Stimulated activated CD8-positive, alpha-beta memory T cell treated with anti-CD3 and anti-CD28 coated beads, Interleukin-15, amount 100 ng/mL, for 48 hours (primary cell): ENCODE measurements at places on chromosomes 3 and 15.

- DNase-seq: no peak
These were observed 13.0 kb downstream of the CPN2 start for GRCh38 chr3:194337965-194338753.

- no peak for DNase-seq
These were observed 79.8 kb downstream of the SEMA5B start for GRCh38 chr3:122947738-122948137.

DNA sequence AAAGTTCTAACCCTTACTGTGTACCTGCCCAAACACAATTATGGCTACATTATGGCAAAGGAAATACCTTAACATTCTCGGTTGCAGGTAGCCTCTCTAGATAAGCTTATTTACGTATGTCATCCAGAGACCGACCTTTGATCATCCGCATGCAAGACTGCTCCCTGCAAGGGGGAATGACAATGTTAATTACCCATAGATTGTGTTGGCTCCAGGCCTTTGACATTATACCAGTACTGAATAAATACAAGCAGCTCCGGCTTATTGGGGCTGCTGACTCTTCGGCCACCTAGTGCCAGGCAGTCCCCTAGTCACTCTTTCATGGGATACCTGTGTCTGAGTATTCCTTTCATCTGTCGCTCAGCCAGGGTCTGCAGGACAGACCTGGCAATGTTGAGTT lies 223.5 kb downstream of the DTWD1 start:
- no peak for DNase-seq

DNA sequence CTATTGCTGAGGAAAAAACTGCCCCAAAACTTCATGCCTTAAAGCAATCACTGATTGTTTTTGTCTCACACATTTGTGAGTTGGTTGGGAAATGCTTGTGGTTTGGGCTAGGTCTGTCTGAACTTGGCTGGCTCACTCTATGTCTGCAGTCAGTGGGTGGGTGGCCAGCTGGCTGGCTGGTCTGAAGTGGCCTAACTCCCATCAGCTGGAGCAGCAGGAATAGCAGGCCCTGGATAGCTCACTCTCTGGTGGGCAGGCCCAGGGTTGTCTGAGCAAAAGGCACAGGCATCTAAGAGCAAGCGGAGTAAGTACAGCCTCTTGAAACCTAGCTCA lies 37.7 kb upstream of the PRR20G start:
- no peak for DNase-seq

DNA sequence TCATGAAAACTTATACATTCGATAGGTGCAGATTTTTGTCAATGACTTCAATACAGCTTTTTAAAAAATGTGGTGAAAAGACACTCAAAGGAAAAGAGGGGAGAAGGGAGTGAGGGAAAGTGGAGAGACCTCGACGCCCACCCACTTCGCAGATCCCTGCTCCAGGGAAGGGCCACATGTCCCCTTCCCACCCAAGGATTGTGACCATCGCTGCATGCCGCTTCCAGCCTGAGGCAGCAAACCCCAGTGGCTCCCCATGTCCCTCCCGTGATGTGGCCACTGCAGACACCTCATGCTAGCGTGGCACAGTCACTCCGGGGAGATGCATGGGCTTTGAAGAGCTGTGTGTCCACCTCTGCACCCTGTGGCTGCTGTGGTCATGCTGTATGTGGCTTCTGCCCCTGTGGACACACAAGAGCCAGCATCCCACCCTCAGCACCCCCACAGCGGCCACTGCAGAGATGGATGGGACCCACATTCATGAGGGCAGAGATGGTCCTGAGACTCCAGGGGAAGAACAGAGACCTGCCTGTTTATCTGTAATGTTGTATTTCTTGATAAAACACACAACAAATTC lies 230.2 kb downstream of the OCA2 start:
- no peak for DNase-seq

DNA sequence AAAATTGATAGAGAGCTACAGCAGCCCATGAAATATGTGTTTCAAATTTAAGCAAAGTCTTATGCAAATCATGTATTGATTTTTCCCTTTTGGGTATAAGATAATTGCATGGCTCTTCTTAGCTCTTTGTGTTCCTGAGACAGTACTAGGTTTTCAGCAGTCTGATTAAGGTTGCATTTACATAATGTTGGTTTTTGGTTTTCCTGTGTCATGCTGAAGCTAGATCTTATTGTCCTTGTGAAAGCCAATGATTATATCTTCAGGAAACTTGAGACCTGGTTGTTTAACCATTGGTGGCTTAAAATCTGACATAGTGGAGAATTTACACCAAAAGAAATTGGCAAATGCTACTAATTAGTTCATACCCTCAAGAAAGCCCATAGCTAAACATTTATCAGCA lies 392.6 kb downstream of the ZPLD1 start:
- no peak for DNase-seq

GRCh38 chr3:66553441-66554113 lies 52.8 kb upstream of the LRIG1 start:
- no peak for DNase-seq

GRCh38 chr3:147415874-147416273 lies 6.7 kb downstream of the ZIC1 start:
- no peak for DNase-seq

- DNase-seq: no peak
These were observed 490.2 kb downstream of the IGSF11 start for GRCh38 chr3:118544458-118544857.

GRCh38 chr3:38823722-38824121 lies 7.7 kb upstream of the SCN10A start:
- no peak for DNase-seq

- no peak for DNase-seq
These were observed 23.4 kb downstream of the SPSB4 start for GRCh38 chr3:141074529-141074928.

DNA sequence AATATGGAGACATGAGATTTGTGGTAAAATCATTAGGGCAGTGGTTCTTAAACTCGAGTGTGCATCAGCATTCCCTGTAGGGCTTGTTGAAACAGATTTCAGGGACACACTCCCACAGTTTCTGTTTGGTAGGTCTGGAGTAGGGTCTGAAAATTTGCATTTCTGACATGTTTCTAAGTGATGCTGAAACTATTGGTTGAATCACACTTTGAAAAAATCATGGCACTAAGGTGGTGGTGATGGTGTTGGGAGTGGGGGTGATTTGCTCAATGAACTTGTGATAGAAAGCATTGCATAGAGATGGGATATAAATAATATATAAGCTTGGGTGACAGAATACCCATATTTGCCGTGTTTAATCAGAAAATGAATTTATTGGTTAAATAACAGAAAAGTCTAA lies 11.3 kb downstream of the MITF start:
- DNase-seq: no peak

DNA sequence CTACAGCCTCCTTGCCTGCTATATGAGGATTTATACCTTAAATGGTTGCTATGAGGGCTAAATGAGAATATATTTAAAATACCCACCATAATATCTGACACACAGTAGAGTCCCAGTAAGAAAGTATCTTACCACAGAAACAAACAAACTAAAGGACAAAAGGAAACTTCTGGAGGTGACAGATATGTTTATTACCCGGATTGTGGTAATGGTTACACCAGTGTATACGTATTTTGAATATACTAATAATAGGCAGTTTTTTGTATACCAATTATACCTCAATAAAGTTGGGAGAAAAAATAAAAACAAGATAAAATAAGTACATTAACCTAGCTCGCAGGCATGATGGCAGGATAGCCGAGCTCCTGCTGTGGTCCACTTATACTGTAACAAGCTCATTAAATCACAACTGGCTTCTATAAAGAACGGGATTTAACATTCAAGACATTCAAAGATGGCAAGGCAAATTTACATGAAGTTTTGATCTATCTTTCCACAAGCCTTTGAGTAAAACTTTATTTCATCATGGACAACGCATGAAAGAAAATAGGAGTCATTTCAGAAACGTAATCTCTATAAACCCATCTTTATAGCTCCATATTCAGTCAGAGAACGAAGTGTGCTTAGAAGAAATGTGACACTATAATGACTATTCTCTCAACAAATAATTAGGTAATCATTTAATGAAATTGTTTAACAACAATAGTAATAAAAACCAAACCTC lies 1.5 kb downstream of the RPN1 start:
- no peak for DNase-seq

GRCh38 chr3:15325228-15325627 lies 7.2 kb downstream of the SH3BP5 start:
- DNase-seq: no peak

- DNase-seq: no peak
These were observed 15.5 kb upstream of the CHD2 start for GRCh38 chr15:92884436-92885223.
